Epithelial cell of proximal tubule (primary cell): ENCODE measurements at places on chromosomes 7 and 10.

DNA sequence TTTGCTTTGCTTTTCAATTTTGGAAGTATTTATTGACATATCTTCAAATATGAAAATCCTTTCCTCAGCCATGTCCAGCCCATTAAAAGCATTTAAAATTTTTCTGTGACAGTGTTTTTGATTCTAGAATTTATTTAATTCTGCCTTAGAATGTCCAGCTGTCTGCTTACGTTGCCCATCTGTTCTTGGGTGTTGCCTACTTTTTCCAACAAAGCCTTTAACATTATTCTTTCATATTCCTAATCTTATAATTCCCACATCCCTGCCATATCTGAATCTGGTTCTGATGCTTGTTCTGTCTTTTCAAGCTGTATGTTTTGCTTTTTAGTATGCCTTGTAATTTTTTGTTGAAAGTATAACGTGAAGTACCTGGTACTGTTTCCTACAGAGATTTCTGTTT lies 204.7 kb upstream of the VSTM2A start:
- no peak for DNase-seq

DNA sequence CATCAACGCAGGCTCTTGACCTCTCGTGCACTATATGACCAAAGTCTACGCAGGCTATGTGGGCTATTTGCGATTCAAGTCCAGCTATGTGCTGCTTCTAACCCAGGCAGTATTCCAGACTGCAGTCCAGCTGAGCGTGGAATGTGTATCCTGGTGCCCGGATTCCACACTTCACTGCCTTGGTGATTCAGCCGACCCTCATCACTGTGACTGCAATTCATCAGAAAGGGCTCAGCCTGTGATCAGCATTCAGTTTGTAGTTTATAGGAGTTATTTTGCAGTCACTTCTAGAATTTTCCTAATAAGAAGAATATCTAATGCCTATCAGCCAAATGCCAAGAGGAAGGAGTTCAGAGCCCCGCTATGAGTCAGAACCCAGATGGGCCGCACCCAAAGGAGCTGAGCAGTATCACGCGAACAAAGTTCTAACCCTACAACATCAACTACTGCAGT lies 119.8 kb upstream of the LANCL2 start:
- DNase-seq, result peak; percentile 36

DNA sequence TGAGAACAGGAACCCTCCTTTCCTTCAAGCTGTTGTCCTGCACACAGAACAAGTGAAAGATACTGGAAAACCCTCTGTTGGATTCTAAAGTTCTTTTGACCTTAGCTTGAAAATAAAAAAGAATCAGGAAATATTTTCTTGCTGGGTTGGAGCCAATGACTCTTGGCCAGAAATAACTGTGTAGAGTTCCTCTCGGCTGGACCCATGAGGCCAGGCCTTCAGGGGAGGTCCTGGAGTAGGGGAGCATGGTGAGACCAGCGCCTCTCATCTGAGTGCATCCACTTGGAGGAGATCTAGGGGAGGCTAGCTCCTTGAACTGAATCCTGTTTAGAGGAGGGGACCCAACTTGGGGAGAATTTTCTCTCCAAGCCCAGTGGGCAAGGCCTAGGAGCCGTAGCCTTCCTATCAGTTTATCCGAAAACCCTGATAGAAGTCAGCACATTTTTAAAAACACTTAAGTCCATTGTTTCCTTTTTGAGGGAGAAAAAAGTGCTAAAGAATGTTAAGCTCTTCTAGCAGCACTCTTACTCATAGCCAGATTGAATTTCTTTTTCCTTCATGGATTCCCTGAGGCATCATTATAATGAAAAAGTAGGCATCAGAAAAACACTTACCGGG lies 635.7 kb upstream of the ANKRD30A start:
- no peak for DNase-seq

DNA sequence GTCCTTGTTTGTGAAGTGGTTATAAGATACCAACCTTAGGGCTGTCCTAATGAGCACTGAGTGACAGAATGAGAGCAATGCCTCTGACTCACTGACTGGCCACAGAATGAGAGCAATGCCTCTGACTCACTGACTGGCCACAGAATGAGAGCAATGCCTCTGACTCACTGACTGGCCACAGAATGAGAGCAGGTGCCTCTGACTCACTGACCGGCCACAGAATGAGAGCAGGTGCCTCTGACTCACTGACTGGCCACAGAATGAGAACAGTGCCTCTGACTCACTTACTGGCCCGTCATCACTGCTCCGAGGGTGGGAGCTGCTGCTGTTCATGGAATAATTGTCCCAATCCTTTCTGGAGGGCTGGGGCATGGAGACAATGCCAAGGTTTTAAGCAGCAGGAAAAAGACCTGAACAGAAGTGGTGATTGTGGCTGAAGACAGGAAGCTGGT lies 265.2 kb upstream of the PPP2R2D start:
- DNase-seq, result no peak
